ENCODE measurements at places on chromosomes 5 and 9. TPM values are rescaled to one million over a fixed set of nuclear protein-coding genes. Genes with fewer than 3 reads are reported as not detected.

Gene OCLN
- total RNA-seq: 3.9 TPM

Gene ENTR1
- 42.7 TPM for total RNA-seq

Gene MAP1B
- total RNA-seq: 343 TPM

Gene B4GALT1
- 28.0 TPM for total RNA-seq

Gene SIT1
- total RNA-seq: 0.81 TPM

Gene KCNN2
- 1.8 TPM for total RNA-seq

Gene IRGM
- not detected for total RNA-seq

Gene ZBED3
- total RNA-seq: 14.6 TPM

DNA sequence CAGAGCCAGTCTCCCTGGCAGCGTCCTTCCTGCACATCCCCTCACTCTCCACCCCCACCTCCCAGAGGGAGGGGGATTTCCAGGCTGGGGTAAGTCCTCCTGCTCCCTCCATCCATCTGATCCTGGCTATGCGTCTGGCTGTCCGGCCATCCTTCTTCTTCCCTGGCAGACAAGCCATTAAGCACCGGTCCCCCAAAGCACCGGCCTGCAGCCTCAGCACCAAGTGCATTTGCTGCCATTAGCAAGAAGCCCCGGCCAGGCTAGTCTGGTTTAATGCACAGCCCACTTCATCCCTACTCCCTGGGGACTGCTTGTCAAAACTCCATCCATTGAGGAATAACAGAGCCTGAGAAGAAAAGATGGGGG lies 208.7 kb upstream of the IER5L start:
- H3K4me3 ChIP-seq: no peak overlapping the region
- H3K36me3 ChIP-seq: no peaks in the 10 kb centered on the region
- no peak overlapping the region for H3K27ac ChIP-seq
- DNase-seq: no peak

GRCh38 chr9:133463234-133463863 lies 3.6 kb downstream of the CACFD1 start:
- no peaks in the 10 kb centered on the region for H3K4me1 ChIP-seq
- no peaks in the 10 kb centered on the region for H3K27me3 ChIP-seq
- H3K4me3 ChIP-seq: no peak overlapping the region
- H3K36me3 ChIP-seq: no peaks in the 10 kb centered on the region
- DNase-seq: no peak

DNA sequence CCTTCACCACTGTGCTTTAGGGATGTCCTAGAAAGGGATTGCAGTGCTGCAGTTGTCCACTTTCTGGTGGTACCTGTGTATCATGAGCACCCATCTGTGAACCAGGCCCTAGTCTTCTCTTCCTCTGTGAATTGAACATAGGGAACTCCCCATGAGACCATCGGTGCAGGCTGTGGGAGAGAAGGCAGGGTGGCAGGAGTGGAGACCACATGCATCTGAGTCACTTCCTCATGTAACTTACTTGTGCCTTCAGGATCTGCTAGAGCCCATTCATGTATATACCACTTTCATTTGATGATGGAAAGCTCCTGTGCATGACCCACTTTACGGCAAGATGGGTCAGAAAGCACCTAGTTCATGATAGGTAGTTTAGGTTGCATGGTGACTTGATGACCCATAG lies 478.1 kb upstream of the CDH9 start:
- no peak overlapping the region for H3K4me3 ChIP-seq
- DNase-seq: no peak
- H3K4me1 ChIP-seq: no peaks in the 10 kb centered on the region
- no peaks in the 10 kb centered on the region for H3K36me3 ChIP-seq
- H3K27me3 ChIP-seq: no peaks in the 10 kb centered on the region

DNA sequence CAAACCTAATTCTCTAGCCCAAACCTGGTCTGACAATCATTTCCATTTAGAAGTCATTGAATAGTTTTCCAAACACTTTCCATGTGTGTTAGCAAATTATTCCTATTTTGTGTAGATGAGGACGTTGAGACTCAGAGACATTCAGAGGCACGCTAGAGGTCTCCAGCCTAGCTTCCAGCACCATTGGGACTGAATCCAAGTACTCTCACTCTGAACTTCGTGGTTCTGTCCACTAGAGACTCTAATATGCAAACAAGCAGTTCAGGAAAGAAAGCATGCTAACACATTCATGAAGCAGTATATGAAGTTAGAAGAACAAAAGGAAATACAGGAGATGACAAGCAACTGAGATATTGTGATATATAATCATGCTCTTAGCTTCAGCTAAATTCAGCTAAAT lies 354.8 kb downstream of the NTRK2 start:
- no peaks in the 10 kb centered on the region for H3K4me1 ChIP-seq
- no peaks in the 10 kb centered on the region for H3K27me3 ChIP-seq
- DNase-seq: no peak
- no peaks in the 10 kb centered on the region for H3K36me3 ChIP-seq

GRCh38 chr5:120677481-120677880 lies 213.4 kb downstream of the PRR16 start:
- DNase-seq: no peak
- no peaks in the 10 kb centered on the region for H3K4me1 ChIP-seq
- H3K36me3 ChIP-seq: no peaks in the 10 kb centered on the region
- no peaks in the 10 kb centered on the region for H3K27me3 ChIP-seq
- no peak overlapping the region for H3K27ac ChIP-seq

- no peak overlapping the region for H3K4me3 ChIP-seq
- H3K27ac ChIP-seq: no peak overlapping the region
- DNase-seq: no peak
- H3K4me1 ChIP-seq: no peaks in the 10 kb centered on the region
- no peaks in the 10 kb centered on the region for H3K36me3 ChIP-seq
Measured at GRCh38 chr5:58649716-58650115, 66.8 kb downstream of the RAB3C start.

DNA sequence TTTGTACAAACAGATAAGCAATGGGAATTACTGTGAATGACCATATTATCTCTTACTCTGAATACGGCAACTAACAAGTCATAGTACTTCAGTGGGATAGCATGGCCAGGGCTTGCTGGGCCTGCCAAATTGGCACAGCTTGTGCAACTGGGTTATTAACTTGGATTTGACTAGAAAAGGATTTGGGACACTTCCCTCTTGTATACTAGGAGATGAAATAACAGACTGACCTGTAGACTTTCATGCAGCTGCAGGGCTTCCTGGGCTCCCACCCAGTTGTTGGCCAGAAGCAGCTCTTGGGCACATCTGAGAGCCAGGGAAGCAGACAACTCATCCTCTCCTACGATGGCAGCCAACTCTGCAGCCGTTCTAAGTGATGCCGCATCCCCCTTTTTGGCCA lies 39.8 kb downstream of the CNOT8 start:
- H3K4me1 ChIP-seq: no peaks in the 10 kb centered on the region
- peaks cover 100% of the 10 kb centered on the region for H3K36me3 ChIP-seq
- no peak overlapping the region for H3K27ac ChIP-seq
- no peak for DNase-seq

DNA sequence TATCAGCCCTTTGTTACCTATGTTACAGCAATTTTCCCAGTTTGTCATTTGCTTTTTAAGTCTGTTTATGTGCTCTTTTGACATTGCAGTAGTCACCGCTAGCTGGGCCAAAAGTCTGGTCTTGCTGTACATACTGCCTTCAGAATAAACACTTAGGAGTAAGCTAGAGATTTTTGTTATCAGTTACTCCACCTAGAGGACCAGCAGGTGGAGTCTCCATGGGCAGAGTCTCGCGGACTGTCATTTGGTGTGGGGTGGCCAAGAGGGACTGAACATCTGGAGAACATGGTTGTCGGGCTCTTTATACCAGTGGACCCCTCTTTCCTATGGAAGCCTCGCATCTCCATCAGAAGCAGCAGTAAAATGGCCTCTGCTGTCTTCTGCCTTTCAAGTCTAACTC lies 10.8 kb upstream of the MGAT1 start:
- H3K36me3 ChIP-seq: no peaks in the 10 kb centered on the region
- no peaks in the 10 kb centered on the region for H3K27me3 ChIP-seq
- DNase-seq: peak; percentile 48
- H3K27ac ChIP-seq: no peak overlapping the region
- no peak overlapping the region for H3K4me3 ChIP-seq

DNA sequence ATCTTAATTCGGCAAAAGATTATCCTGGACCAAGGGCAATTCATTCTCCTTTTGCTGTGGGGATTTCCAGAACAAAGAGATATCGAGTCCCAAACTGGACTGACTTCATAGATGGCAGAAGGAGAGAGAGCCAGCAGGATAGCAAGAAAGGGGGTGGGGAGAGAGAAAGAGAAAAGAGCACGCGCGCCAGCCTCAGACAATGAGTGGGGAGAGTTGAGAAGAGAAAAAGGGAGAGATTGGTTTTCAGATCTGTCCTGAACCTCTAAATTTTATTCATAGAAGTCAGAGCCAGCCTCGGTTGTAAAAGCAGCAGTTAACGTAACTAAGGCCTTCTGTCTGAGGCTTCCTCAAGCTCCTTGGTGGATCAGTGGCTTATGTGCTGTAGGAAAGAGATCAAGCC lies 55.3 kb upstream of the ALDH1B1 start:
- H3K36me3 ChIP-seq: no peaks in the 10 kb centered on the region
- H3K4me1 ChIP-seq: no peaks in the 10 kb centered on the region
- DNase-seq: no peak
- no peaks in the 10 kb centered on the region for H3K27me3 ChIP-seq

- no peak overlapping the region for H3K4me3 ChIP-seq
- DNase-seq: no peak
- H3K36me3 ChIP-seq: no peaks in the 10 kb centered on the region
- no peaks in the 10 kb centered on the region for H3K27me3 ChIP-seq
- H3K27ac ChIP-seq: no peak overlapping the region
Measured at GRCh38 chr5:50302815-50303490, 138.1 kb downstream of the EMB start.

DNA sequence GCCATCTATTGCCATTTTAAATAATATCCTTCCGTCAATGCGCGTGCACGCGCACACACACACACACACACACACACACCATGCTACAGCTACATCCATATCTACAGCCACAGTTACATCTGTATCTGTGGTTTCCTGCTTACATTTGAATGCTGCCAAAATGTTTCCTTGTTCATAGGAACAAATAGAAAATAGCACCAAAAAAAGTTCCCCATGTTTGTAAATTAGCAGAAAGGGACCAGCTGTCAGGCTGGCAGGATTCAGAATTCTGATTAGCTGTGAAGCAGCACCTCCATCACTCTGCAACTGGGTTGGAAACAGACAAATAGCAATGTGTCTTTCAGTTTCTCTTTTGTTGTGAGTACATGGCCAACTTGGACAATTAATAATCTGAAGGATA lies 601.5 kb downstream of the IRX1 start:
- no peak overlapping the region for H3K27ac ChIP-seq
- no peak for DNase-seq
- no peaks in the 10 kb centered on the region for H3K36me3 ChIP-seq
- no peak overlapping the region for H3K4me3 ChIP-seq

DNA sequence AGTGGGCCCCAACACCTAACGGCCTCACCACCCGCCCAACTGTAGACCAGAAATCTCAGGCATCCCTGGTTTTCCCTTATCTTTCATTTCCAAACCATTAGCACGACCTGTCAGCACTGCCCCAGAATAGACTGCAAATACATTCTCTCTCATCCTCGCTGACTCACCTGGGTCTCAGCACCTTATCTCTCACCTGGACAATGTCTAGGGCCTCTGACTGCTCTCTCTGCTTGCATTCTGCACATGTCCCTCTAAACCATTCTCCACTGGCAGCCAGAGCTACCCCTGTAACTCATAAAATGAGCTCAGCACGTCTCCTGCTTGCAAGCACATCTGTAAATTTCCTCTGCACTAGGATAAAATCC lies 12.7 kb downstream of the CKMT2 start:
- no peak for DNase-seq
- H3K27ac ChIP-seq: no peak overlapping the region
- H3K36me3 ChIP-seq: no peaks in the 10 kb centered on the region
- H3K4me1 ChIP-seq: peaks cover 26% of the 10 kb centered on the region

DNA sequence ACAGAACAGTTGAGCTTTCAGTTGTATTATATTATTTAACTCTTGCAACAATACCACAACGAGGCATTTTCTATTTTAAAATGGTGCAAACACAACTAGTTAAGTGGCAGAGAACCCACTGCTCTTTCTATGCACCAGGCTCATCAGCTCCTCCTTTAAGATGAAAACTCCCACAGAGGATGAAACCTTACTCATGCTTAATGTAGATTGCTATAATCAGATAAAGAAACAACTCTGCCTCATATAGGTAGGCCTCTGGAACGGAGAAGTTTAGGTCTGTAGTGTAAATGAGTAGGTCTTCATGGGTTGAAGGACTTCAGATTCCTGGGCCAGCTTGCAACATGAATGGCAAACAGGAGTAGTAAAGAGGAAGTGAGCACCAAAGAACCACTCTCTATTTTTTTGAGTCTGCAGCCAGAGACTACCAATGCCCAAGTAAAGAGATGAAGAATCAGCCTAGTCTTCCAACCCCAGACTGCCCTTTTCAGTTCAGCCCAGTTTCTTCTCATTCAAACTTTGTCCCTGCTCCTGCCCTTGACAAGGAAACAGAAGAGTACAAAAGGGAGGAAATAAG lies 33.9 kb downstream of the HACD4 start:
- peak overlapping the region; percentile 65 for H3K27ac ChIP-seq
- DNase-seq: no peak
- H3K4me1 ChIP-seq: peaks cover 28% of the 10 kb centered on the region
- no peaks in the 10 kb centered on the region for H3K36me3 ChIP-seq
- no peak overlapping the region for H3K4me3 ChIP-seq

DNA sequence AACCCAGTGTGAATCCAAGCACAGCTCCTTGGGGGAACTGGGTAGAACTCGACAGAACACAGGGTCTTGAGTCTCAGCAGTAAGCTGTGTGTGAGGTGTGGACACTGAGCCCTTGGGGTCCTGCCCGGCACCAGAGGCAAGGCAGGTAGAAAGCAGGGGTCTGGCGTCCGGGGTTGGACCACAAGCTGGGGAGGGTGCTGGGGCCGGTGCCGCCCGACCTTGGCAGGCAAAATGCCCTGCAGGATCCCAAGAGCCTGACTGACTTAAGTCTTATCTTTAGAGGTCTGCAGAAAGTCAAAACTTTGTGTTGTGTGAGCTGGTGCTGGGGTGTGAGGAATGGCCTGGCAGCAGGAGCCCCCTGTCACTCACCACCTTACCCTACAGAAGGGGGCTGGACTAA lies 49.3 kb downstream of the HABP4 start:
- H3K27me3 ChIP-seq: no peaks in the 10 kb centered on the region
- H3K4me1 ChIP-seq: no peaks in the 10 kb centered on the region
- H3K4me3 ChIP-seq: no peak overlapping the region
- DNase-seq: no peak
- peaks cover 10% of the 10 kb centered on the region for H3K36me3 ChIP-seq
- H3K27ac ChIP-seq: no peak overlapping the region

GRCh38 chr5:79754865-79755555 lies 65.4 kb downstream of the CMYA5 start:
- H3K27ac ChIP-seq: no peak overlapping the region
- no peaks in the 10 kb centered on the region for H3K4me1 ChIP-seq
- H3K4me3 ChIP-seq: no peak overlapping the region

DNA sequence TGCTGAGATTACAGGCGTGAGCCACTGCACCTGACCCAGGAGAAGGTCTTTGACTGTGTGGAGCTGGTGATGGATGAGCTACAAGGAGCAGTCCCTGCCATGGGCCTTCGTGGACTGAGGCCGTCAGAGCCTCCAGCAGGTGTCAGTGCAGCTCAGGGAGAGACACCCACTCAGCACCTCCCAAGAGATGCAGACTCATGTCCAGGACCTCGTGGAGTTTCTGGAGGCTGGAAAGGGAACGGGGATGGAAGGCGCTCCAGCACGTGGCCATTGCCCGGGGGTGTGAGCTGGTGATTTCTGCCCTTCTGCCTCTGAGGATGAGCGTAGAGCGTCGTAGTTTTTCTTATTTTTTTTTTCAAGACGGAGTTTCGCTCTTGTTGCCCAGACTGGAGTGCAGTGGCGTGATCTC lies 9.5 kb downstream of the TOR4A start:
- peaks cover 30% of the 10 kb centered on the region for H3K27me3 ChIP-seq
- no peaks in the 10 kb centered on the region for H3K4me1 ChIP-seq
- no peaks in the 10 kb centered on the region for H3K36me3 ChIP-seq
- no peak overlapping the region for H3K4me3 ChIP-seq
- no peak overlapping the region for H3K27ac ChIP-seq

Measured in sigmoid colon (tissue), 7 donors.